Astrocyte of the hippocampus (primary cell): ENCODE measurements at places on chromosomes 3 and 15.

GRCh38 chr15:84979651-84980050 lies 2.0 kb upstream of the PDE8A start:
- no peak for DNase-seq

GRCh38 chr3:170144437-170144843 lies 37.1 kb downstream of the PHC3 start:
- DNase-seq, result no peak

DNA sequence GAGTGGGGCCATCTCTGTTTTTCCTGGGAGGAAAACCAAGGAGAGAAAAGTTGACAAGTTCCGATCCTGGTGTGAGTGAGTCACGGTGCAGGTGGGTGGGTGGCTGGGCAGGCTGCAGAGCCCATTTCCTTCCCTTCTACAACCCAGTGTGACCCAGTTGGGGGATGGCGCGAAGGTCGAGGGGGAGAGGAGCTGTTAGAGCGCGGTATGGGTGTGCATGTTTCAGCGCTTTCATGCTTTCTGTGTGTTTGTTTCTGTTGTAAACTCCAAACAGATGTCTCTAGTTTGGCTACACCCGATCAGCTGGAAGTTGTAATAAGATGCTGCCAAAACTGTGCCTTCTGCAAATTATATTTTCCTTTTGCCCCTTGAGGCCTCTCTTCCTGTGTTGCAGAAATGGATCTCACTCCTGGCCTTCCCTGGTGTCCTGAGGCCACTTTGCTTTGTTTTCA lies 3.8 kb downstream of the FAM43A start:
- DNase-seq, result peak; percentile 26

- peak; percentile 69 for DNase-seq
Measured at GRCh38 chr3:158539414-158540014, 31.5 kb upstream of the MLF1 start.
